Aorta (tissue), 5 donors: ENCODE measurements at places on chromosomes 11 and 22. TPM values are rescaled to one million over a fixed set of nuclear protein-coding genes. Genes with fewer than 3 reads are reported as not detected.

GRCh38 chr22:41406410-41406809 is 24.7 kb downstream of the TEF start:
- no peak for DNase-seq
- no peaks in the 10 kb centered on the region for H3K27me3 ChIP-seq
- H3K4me3 ChIP-seq = no peak overlapping the region
- no peak overlapping the region for H3K27ac ChIP-seq
- H3K36me3 ChIP-seq = no peaks in the 10 kb centered on the region

- DNase-seq = no peak
- no peak overlapping the region for H3K27ac ChIP-seq
- H3K27me3 ChIP-seq = no peaks in the 10 kb centered on the region
- no peaks in the 10 kb centered on the region for H3K4me1 ChIP-seq
- no peak overlapping the region for H3K4me3 ChIP-seq
- H3K36me3 ChIP-seq = no peaks in the 10 kb centered on the region
Measured at GRCh38 chr11:24679821-24680351, 183.0 kb downstream of the LUZP2 start.

The SYTL2 gene
- total RNA-seq = 54.0 TPM

DNA sequence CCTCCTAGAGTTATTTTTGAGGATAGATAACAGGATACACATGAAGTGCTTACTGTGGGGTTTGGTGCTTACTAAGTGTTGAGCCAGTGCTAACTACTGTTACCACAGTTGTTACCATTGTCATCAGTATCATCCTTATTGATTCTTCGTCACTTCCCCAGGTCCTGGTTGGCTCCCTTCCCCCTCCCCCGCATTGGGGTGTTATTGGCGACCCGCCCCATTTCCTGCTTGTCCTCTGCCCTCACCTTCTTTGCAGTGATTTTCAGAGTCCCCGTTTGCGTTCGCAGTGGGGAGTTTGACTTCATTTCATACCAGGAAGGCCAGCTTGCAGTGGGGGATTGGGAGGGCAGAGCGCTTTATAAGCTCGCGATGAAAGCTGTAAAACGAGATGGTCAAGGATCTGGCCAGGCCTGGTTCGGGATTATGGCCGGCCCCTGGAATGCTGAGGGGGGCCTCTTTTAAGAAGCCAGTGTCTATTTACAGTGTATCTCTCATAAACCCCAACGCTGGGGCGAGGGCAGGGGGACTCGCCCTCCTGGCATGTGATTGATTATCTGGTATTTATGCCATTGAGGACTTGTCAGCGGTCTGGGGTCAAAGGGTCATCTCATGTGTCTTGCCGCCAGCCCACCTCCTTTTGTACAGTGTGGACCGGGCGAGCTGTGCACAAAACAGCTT is 84.6 kb upstream of the NNMT start:
- DNase-seq = no peak
- H3K4me3 ChIP-seq = no peak overlapping the region
- H3K4me1 ChIP-seq = peaks cover 2% of the 10 kb centered on the region
- no peaks in the 10 kb centered on the region for H3K27me3 ChIP-seq
- H3K27ac ChIP-seq = no peak overlapping the region
- H3K36me3 ChIP-seq = no peaks in the 10 kb centered on the region

- no peaks in the 10 kb centered on the region for H3K27me3 ChIP-seq
- H3K4me1 ChIP-seq = peaks cover 1% of the 10 kb centered on the region
- DNase-seq = no peak
- no peak overlapping the region for H3K4me3 ChIP-seq
- no peak overlapping the region for H3K27ac ChIP-seq
Measured at GRCh38 chr11:92149996-92150395, 74.6 kb upstream of the FAT3 start.

- H3K4me1 ChIP-seq = no peaks in the 10 kb centered on the region
- no peaks in the 10 kb centered on the region for H3K27me3 ChIP-seq
- peak within 1 kb of the TSS; percentile 74 for H3K4me3 ChIP-seq
- peak; percentile 93 for DNase-seq
Measured at GRCh38 chr22:37051391-37052385, at the start of gene KCTD17. KCTD17 (plus strand) TSS chr22:37051742; CDS start chr22:37051761, 19 bp downstream.
